A549 treated with CORT108297 at 1 μM for 4 hours (cell line): ENCODE measurements at places on chromosomes 6 and 20. TPM values are rescaled to one million over a fixed set of nuclear protein-coding genes. Genes with fewer than 3 reads are reported as not detected.

QKI gene
- total RNA-seq = 30.3 to 62.5 TPM (median 48.5 TPM) in 5 replicates

C4A gene
- total RNA-seq = 0.48 to 1.5 TPM (median 1.1 TPM) in 5 replicates

NECAB3 gene
- total RNA-seq = 11.1 to 15.5 TPM (median 14.1 TPM) in 5 replicates

PAX1 gene
- total RNA-seq = 0.03 to 0.10 TPM (median 0.05 TPM) in 3 of 5 replicates, not detected in the others

SEL1L2 gene
- total RNA-seq = not detected in 5 replicates

PGC gene
- total RNA-seq = 0.09 TPM in 1 of 5 replicates, not detected in the others

SOBP gene
- 0.88 to 1.4 TPM (median 1.0 TPM) in 5 replicates for total RNA-seq
